Fibroblast of mammary gland (primary cell): ENCODE measurements at places on chromosomes 6 and 20.

- DNase-seq = peak; percentile 71
Observed at GRCh38 chr6:75065523-75065922, 140.3 kb downstream of the COL12A1 start.

DNA sequence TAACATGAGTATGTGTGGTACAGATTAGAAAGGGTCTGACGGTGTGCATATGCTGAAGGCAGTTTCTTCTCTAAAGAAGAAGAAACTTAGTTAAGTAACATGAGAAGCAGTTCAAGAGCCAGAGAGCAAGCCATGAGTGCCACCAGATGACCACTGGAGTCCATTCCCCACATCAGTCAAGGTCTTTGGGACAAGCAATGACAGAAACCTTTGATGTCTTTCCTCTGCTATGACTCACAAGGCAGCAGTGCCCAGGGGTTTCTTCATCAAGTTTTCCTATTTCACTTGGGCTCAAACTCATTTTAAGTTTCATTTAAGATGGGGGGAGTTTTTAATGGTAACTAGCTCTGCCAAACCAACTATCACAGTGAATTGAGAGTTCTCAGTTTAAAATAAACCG lies 303.8 kb upstream of the TBX18 start:
- peak; percentile 31 for DNase-seq

GRCh38 chr20:63768591-63769515 lies 29.3 kb downstream of the SLC2A4RG start:
- no peak for DNase-seq

GRCh38 chr20:46040902-46041535 lies 12.0 kb downstream of the SLC12A5 start:
- peak; percentile 25 for DNase-seq

- DNase-seq = no peak
Observed at GRCh38 chr6:30341218-30341617, 3.7 kb upstream of the RPP21 start.

- peak; percentile 86 for DNase-seq
Observed at GRCh38 chr6:157912326-157912725, 69.3 kb upstream of the SYNJ2 start.

DNA sequence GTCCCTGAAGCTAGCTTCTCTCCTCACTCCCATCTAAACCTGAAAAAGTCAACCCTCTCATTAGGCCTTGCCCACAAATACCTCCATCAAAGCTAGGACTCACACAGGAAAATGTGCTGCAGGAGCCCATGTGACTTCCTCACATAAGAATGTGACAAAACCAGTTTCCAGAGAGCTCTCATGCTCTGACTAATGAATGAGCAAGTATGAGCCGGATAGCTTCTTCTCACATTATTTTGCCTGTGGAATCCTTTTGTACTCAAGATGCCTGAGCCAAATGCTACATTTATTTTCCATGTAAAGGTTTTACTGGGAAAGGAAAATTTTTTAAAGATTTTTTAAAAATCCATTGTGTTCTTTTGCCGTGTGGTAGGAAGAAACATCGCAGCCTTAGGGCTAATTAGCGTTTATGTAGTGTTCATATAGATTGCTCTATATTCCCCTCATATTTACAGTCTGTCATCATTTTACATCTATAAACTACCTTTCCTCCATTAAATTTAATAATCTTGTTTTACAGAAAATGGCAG lies 68.6 kb upstream of the CCN6 start:
- DNase-seq = peak; percentile 94

DNA sequence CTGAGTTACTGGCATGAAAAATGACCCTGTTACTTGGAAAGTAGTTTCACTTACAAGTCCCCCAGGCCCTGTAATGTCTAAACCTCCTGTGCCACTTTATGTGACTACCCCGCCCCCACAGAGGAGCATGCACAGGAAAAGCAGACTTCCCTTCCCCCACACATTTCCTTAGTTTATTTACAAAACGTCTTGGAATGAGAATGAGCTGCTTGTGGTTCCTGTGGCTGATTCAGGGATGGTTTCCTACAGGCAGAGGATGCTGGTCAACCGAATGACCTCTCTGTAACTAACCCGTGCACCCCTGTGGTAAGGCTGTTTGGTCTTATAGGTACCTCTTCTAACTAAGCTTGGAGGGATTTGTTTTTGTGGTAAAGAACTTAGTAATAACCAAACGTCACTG lies 28.5 kb downstream of the RSPO3 start:
- peak; percentile 82 for DNase-seq

- no peak for DNase-seq
Observed at GRCh38 chr20:47817573-47817972, 32.3 kb upstream of the SULF2 start.

- DNase-seq = no peak
Observed at GRCh38 chr6:20805021-20805420, 270.8 kb downstream of the CDKAL1 start.

DNA sequence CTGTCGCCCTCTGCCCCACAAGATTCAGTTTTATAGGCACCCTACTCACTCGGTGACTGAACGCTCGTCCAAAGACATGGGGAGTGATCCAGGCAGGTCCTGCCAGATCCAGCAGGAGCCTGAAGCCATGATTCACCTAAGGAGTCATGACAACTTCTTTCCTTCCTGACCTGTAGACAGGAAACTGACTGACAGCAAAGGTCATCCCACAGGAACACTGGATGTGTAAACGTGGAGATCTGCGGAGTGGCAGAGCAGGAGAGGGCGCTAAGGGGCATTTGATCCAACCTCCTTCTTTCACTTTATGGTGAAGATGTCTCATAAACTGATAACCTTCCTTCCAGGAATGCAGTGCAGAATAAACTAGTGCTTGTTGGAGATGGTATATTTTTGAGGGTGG lies 192.2 kb downstream of the GJA10 start:
- peak; percentile 65 for DNase-seq
